ENCODE measurements at places on chromosomes 5 and 9. TPM values are rescaled to one million over a fixed set of nuclear protein-coding genes. Genes with fewer than 3 reads are reported as not detected.

DBH gene
- total RNA-seq = not detected

EFNA5 gene
- total RNA-seq = not detected

GARIN3 gene
- total RNA-seq = not detected

PRUNE2 gene
- total RNA-seq = not detected

SLC6A19 gene
- not detected for total RNA-seq

NR4A3 gene
- 20.7 TPM for total RNA-seq

SLC25A25 gene
- total RNA-seq = 9.4 TPM

PKN3 gene
- 16.9 TPM for total RNA-seq

FOXD4 gene
- 0.55 TPM for total RNA-seq

TTC16 gene
- total RNA-seq = not detected

OCLN gene
- total RNA-seq = 1.9 TPM

MYORG gene
- total RNA-seq = 0.24 TPM

All from activated B cell treated with CpG ODN at 0.5 μM for 24 hours (primary cell).